NCI-H2171 treated with DMSO at 0.1 percent for 48 hours (cell line): ENCODE measurements at places on chromosomes 7 and 10.
A peak's percentile ranks its signal among the peaks of the same experiment; 100 is the strongest.

GRCh38 chr10:132974249-132974796, 32.0 kb upstream of the CFAP46 start:
- no peak for DNase-seq

DNA sequence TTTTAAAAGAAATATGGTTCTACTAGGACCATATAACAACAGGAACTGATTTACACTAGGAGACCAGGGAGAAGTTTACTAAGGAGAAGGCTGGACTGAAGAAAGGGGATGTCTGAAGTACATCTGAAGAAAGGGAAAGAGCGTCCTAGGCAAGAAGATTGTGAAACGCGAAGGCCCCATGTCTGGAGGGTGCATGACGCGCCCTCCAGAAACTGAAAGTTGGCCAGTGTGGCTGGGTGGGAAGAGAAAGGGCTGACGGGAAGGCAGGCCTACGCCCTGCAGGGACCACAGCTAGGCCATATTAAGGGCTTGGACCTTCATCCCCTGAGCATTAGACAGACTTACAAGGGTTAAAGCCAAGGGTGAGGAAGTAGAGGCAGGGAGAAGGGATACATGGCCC, 158.0 kb downstream of the TRIL start:
- no peak for DNase-seq

- no peak for DNase-seq
Observed at GRCh38 chr7:121940918-121941317, 68.0 kb downstream of the PTPRZ1 start.

- no peak for DNase-seq
Observed at GRCh38 chr7:36597090-36597773, 127.1 kb downstream of the AOAH start.

- no peak for DNase-seq
Observed at GRCh38 chr7:36642010-36642409, 82.3 kb downstream of the AOAH start.

- no peak for DNase-seq
Observed at GRCh38 chr7:15159261-15159660, 256.7 kb upstream of the DGKB start.

DNA sequence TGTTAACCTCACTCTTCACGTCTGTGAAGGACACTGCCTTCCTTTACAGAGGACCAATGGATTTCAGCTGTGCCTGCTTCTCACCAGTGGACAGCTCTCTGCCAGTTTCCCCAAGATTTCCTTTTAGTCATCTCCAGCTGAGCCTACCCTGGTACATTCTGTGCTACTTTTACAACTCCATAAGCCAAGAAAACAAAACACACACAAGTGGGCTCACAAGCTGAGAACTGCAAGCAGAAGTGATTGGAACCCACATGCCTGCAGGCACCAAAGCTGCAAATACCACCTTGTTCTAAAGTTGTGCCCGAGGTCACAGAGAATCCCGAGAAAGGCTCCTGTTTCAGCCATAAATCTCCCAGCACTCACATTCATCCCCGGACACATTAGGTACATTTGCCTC, 636.8 kb downstream of the PHTF2 start:
- no peak for DNase-seq

GRCh38 chr10:93454146-93454545, 28.0 kb downstream of the MYOF start:
- no peak for DNase-seq

DNA sequence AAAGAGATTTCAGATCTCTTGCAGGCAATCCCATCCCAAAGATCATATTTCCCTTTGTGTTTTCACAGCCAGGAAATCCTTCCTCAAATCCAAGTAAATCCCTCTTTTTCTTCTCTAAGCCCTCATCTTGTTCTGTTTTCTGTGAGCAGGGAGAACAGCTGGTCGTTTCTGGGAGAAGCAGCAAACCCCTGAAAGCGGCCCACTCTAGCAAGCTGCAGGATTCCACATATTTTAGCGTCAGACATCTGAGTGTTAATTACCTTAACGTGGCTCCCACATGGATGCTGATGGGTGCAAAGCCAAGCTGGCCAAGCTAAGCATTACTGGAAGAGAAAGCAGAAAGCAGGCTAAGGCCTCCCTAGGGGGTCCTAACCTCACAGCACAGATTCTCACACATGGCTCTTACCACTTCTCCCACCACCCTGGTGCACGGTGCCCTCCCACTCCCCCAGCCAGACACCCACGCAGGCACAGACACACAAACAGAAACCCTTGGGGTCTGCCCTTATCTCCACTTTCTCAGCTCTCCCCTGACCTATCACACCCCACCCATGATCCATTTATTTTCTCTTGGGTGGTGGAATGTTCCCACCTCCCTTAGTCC, 551.0 kb upstream of the AUTS2 start:
- peak; percentile 46 for DNase-seq

DNA sequence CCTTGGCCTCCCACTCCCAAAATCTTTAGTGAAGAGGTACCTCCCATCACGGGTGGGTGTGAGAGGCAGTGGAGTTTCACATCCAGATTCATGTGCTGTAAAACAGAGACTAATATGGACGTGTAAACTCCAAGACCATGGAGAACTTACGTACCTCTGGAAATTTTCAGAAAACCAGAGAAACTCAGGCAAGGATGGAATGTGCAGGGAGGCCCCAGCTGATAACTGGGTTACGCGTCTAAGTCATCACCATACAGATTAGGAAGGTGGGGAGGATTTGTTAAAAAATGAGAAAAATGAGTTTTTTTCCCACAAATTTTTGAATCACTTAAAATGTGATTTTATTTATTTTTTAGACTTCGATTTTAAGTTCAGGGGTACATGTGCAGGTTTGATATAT, 16.3 kb upstream of the STN1 start:
- no peak for DNase-seq

DNA sequence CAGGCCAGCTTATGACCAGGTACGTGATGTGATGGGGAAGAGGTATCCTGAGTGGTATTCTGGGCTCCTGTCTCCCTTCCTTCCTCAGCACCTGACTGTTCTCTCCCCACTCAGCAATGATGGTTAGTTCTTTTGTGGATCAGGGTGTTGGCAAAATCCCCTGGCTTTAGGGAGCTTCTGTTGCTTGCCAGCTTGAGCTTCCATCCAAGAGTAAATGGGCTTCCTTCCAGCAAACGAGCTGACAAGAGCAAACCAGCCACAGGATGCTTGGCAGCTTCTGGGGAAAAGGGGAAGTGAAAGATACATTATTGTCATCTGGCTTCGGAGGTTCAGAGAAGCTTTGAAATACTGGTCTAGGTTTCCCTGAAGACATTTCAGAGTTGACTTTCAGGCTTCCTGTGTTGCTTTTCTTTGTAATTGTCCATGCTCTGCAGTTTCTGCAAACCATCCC, 5.2 kb downstream of the DUSP5 start:
- DNase-seq, result peak; percentile 9

DNA sequence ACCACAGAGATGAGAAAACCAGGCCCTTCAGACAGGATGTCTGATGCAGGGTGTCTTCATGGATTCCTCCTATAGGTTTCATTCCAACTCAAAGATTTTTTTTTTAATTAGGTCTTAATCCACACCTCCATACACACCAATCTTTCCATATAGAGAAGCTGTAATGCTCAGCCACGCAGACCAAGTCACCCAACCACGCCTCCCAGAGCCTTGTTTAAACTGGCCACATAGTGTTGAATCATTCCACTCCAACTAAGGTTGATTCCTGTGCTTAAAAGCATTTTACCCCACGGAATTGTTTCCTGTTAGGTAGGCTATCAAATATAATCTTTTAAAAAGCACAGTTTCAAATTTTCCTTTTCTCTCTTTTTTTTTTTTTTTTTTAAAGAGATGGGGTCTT, 153.6 kb downstream of the TYW1B start:
- no peak for DNase-seq

DNA sequence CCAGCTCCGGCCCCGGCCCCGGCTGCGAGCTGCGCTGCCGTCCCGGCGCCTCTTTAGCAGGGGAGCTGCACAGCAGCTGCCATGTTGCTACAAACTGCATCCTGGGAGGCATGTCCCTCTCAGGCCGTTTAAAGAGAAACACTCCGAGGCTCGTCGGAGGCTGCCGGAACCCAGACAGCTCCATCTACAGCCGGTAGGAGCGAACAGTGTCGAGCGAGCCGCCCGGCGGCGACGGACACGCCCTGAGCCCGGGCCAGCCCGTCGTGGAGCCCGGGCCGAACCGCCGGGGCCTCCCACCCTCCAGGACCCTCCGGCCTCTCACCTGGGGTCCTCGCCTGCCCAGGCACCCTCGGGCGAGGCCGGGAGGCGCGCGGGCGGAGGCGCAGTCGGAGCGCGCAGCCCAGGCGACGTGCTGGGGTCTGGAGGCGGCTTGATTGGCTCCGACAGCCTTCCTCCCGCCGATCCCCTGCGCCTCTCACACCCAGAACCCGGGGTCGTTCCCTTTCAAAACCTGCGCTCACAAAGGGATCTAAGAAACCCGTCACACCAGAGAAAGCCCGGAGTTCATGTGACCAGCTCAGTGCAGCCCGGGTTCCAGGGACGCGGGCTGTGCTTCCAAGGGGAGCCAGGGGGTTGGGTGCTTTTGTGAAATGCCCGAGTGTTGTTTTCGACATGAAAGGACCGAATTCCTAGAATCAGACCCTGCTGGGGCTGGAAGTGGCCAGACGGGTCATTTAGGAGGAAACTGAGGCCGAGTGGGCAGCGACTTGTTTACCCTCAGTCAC, at the start of gene ZNF777:
Gene ZNF777, minus strand, starts transcription at position 570 of the 785 bp plus-strand sequence. CDS start 5,040 bp downstream, outside the sequence.
- peak; percentile 66 for DNase-seq

DNA sequence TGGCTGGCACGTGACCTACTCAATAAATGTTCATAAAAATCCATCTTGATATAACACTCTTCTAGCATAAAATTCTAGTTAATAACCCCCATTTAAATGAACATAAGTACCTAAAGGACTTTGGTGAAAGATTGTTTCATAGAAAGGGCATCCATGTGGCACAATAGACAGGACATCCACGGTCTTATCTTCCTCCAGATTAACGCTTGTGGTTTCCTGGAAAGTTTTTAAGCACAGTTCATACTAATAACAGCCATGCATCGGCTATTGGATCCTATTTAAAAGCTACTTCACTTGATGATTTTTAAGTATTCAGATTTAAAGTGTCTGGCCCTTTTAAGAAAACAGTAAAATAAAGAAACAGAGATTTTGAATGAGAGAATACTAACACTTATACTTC, 288.3 kb downstream of the AHR start:
- DNase-seq, result no peak

DNA sequence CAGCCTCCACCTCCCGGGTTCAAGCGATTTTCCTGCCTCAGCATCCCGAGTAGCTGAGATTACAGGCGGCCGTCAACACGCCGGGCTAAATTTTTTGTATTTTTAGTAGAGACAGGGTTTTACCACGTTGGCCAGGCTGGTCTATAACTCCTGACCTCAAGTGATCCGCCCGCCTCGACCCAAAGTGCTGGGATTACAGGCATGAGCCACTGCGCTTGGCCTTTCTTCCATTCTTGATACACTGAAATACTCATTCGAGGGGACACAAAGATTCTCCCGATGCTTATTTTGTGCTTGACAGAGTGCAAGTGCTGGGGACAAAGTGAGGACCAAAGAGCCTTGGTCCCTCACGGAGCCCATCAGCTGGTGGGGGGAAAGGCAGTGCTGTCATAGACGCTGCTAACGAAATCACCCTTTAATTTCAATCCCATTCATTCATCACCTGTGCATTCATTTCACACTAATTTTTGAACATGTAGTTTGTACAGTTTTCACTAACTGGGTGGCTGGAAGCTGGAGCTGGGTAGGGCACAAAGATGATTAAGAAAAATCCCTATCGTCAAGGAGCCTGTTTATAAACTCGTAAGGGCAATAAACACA, 621 bp upstream of the FAM133B start:
- no peak for DNase-seq

DNA sequence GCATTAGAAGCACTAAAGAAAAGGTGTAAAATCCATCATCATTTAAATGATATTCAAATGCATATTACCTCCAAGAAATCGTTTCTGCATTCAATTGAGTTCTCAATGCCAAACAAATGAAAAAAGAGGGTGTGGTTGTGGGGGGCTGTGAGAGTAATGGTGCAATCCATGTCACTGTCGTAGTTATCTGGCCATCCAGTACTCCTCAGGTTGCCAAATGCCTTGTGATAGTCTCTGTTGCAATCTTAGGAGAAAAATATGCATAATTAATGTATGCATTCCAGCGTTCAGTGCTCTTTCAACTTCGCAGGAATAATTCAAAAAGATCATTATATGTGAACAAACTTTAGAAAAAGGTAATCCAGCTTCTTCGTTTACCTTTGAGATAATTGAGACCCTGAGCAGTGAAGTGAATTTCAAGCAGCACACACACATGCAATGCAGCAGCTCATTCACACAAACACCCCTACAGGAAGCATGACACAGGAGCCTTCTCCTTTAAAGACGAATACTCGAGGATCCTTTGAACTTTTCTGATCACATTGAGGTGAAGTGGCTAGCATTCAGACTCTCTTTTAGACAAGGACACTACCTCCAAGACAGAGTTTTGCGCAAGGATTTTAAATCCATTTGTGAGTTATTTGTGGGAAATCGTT, 73.4 kb downstream of the OR13A1 start:
- no peak for DNase-seq

DNA sequence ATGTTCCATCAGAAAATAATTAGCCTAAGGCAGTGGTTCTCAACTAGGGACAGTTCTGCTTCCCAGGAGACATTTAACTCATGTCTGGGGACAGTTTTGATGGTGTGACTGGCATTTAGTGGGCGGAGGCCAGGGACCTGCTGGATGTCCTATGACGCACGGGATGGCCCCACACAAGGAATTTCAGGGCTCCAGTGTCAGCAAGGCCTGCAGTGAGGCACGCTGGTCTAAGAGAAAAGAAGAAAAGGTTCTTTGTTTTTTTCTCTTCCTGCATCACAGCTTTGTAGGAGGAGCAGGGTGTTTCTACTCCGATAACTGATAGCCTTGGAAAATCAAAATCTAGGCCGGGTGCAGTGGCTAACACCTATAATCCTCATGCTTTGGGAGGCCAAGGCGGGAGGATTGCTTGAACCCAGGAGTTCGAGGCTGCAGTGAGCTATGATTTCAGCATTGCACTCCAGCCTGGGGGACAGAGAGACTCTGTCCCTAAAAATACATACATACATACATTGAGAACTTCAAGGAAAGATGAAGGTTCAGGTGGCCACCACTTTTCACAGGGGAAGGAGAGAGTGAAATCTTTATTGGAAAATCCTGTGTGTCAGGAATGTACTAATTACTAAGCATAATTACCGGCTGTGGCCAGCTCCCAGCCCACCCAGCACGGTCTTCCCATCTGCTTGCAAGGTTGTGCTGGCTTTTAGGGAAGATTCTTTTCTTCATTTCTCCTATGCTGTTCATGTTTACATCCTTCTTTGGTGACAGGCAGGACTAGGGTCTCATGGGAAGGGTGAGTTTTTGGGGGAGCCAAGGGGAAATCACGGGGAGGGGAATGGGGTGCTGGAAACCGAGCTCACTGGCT, 150.4 kb downstream of the ACTR3B start:
- no peak for DNase-seq

DNA sequence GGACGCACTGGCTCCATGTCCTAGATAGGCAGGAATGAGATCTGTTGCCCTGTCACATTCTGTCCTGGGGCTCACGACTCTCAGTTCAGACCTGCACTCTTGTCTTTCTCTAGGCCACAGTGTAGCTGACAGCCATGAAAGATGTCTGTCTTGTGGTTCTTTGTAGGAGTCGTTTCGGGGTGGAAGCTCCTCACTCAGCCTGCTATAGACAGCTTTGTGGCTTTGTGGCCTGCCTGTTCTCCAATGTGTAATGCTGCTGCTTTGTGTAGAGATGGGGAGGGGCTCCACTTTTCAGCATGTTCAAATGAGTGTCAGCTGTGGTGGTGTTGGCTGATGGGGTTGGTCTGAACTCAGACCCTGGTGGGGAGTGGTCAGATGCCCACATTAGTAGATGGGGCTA, 410.7 kb downstream of the ACTR3B start:
- no peak for DNase-seq
